ENCODE measurements at places on chromosomes 2 and 18.

DNA sequence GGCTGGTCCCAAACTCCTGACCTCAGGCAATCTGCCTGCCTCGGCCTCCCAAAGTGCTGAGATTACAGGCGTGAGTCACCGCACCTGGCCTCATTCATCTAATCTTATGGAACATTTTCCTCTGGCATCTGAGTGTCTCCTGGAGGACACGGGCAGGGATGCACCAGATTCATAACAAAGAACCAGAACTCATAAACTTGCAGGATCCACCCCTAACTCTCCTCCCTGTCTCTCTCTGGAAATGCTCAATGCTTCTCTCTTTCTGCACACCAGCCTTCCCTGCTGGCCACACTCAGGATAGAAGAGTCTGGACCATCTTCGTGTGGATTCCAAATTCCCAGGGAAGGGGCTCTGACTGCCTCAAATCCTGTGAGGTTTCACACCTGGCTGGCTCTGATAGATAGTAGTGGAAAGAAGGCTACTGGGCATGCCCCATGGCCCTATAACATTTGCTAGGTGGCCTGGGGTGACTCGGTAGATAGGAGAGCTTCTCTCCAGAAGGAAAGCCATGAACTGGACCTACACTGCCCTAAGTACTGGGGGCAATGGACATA is 483.2 kb upstream of the GYPC start:
- DNase-seq: no peak
- no peaks in the 10 kb centered on the region for H3K4me1 ChIP-seq
- no peaks in the 10 kb centered on the region for H3K27me3 ChIP-seq
- no peaks in the 10 kb centered on the region for H3K36me3 ChIP-seq
- H3K27ac ChIP-seq: no peak overlapping the region

DNA sequence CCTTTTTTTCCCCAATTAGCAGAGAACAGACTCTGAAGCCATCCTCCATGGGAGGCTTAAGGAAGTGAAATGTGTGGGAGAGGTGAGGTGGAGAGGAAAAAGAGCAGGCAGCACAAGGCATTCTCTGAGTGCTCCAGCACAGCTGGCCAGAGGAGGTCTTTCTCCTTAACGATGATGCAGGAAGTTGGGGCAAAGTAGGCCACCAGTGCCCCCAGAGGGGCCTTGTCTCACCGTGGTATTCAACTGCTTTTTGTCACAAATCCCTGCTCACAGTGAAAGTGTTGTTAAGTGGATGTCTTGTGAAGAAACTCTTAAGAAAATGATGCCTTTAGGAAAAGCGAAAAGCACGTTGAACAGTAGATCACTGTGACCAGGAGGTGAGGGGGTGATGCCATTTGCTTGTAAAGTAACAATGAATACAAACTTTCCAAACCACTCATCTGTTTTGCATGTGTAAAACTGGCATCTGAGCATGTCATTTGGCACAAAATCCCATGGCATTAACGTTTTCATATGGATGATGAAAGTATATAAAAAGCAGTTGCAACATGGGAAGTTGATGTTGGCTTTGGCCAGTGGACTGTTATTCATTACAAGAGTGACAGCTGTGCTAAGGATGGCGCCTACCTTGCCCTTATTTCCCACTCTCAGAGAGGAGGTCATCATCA is 49.2 kb upstream of the CDC42EP3 start:
- no peaks in the 10 kb centered on the region for H3K36me3 ChIP-seq
- DNase-seq: no peak
- H3K27me3 ChIP-seq: no peaks in the 10 kb centered on the region
- no peak overlapping the region for H3K27ac ChIP-seq
- no peaks in the 10 kb centered on the region for H3K4me1 ChIP-seq
- no peak overlapping the region for H3K4me3 ChIP-seq

GRCh38 chr2:198036029-198036879 is 231.9 kb downstream of the PLCL1 start:
- no peak for DNase-seq
- no peaks in the 10 kb centered on the region for H3K27me3 ChIP-seq
- H3K4me1 ChIP-seq: peaks cover 6% of the 10 kb centered on the region
- H3K36me3 ChIP-seq: no peaks in the 10 kb centered on the region
- no peak overlapping the region for H3K27ac ChIP-seq
- H3K4me3 ChIP-seq: no peak overlapping the region

- H3K27me3 ChIP-seq: no peaks in the 10 kb centered on the region
- no peaks in the 10 kb centered on the region for H3K36me3 ChIP-seq
- peaks cover 6% of the 10 kb centered on the region for H3K4me1 ChIP-seq
- no peak overlapping the region for H3K27ac ChIP-seq
Measured at GRCh38 chr2:234328444-234328990, 168.4 kb downstream of the ARL4C start.

GRCh38 chr18:46755315-46756024 is 1.4 kb downstream of the ST8SIA5 start:
- H3K4me3 ChIP-seq: no peak overlapping the region
- no peaks in the 10 kb centered on the region for H3K36me3 ChIP-seq
- H3K27ac ChIP-seq: no peak overlapping the region
- peaks cover 6% of the 10 kb centered on the region for H3K4me1 ChIP-seq

DNA sequence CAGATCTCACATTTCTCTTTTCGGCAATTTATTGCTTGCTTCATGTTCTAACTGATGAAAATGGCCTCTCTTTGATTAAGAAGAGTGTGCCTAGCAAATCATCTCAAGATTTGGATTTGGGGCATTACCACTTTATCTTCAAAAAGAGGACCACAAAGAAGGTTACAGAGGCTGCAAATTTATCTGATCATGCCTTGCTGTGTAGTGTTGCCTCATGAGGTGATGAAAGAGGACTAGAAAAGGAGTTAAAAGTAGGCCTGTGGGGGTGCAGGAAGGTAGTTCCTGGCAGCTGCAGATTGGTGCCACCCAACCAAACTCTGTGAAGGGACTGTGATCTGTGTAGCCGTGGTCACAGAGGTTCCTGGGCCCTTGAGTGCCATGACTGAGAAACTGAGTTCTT is 69.2 kb downstream of the PRELID3A start:
- H3K27me3 ChIP-seq: no peaks in the 10 kb centered on the region
- H3K4me3 ChIP-seq: no peak overlapping the region
- H3K36me3 ChIP-seq: no peaks in the 10 kb centered on the region
- H3K27ac ChIP-seq: no peak overlapping the region
- no peak for DNase-seq

- no peak overlapping the region for H3K27ac ChIP-seq
- H3K4me3 ChIP-seq: no peak overlapping the region
- no peaks in the 10 kb centered on the region for H3K27me3 ChIP-seq
- DNase-seq: no peak
Measured at GRCh38 chr2:219210196-219210885, 3.8 kb downstream of the ZFAND2B start.

DNA sequence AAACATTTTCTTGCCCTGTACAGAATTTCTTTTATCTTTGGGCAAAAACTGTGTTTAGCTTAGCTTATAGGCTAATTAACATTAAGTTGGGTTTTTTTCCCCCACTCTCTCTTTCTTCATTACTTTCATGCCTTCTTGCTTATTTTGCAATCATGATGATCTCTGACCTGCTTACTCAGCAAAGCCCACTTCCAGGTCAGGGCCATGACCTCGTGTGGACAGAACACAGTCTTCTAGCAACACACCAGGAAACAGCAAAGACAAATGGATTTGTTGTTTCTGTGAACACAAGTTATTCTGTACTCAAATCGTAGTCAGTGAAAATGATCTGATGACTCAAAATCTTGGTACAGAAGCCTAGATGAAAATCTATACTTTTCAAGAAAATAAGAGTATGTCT is 60.7 kb downstream of the SPATS2L start:
- H3K27ac ChIP-seq: no peak overlapping the region
- H3K27me3 ChIP-seq: no peaks in the 10 kb centered on the region
- no peaks in the 10 kb centered on the region for H3K4me1 ChIP-seq
- no peaks in the 10 kb centered on the region for H3K36me3 ChIP-seq

DNA sequence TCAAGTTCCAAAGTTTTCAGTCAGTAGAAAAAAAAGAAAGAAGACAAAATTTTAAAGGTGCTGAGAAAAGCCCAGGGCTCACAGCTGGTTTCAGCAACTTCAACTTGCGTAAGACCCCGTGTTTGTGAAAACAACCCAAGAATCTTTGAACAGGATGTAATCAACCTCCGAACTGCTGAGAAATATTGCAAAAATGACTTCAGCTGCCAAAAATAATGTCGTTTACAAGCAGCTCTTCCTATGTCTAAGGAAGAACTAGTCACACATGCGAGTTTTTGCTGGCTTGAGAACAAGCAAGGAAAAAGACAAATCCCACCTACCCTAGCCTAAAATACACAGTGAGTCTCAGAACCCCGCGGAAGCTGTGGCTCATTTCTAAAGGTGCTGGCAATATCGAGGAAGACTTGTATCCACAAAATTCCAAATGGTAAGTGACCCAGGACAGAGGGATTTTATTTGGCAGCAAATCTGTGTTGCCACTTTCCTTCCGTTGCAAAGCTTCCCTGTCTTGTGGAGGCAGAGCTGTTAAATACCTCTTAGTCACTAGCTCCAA is 59.8 kb upstream of the SLC8A1 start:
- no peak for DNase-seq
- no peak overlapping the region for H3K4me3 ChIP-seq
- no peaks in the 10 kb centered on the region for H3K36me3 ChIP-seq
- H3K27me3 ChIP-seq: no peaks in the 10 kb centered on the region
- H3K4me1 ChIP-seq: no peaks in the 10 kb centered on the region

DNA sequence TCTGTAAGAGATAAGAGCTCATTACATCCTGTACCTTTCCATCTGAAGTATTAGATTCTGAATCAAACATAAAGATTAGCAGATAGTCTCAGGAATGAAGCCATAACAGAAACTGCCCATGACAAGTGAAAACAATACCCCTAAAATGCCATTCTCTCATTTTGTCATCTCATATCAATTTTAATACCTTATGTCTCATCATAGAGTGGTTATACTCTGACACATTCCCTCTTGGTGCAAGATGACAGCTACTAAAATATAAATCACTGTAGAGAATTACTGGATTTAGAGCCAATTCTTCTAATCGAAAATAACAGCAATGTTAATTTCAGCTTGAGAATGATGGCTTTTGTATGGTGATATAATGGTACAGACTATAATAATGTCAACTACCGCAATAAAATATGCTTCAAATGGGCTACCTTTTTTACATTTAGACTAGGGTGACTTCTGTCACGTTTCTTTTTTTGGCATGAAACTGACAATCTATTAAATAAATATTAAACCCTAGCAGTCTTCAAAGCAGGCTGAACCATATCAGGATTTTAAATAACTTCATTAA is 125.1 kb upstream of the ITGA4 start:
- no peak overlapping the region for H3K4me3 ChIP-seq
- H3K4me1 ChIP-seq: no peaks in the 10 kb centered on the region
- no peak overlapping the region for H3K27ac ChIP-seq
- H3K27me3 ChIP-seq: no peaks in the 10 kb centered on the region
- no peak for DNase-seq

- no peak for DNase-seq
- H3K27me3 ChIP-seq: no peaks in the 10 kb centered on the region
- no peaks in the 10 kb centered on the region for H3K36me3 ChIP-seq
- H3K27ac ChIP-seq: no peak overlapping the region
- H3K4me1 ChIP-seq: no peaks in the 10 kb centered on the region
Measured at GRCh38 chr2:214050731-214051130, 360.1 kb upstream of the VWC2L start.

GRCh38 chr18:76495006-76495370 is at the start of gene ZNF516:
Gene ZNF516, minus strand, starts transcription at chr18:76495242. Its CDS starts 52,188 bp downstream, at chr18:76443054.
- no peaks in the 10 kb centered on the region for H3K36me3 ChIP-seq
- peak within 1 kb of the TSS; percentile 78 for H3K4me3 ChIP-seq
- H3K27ac ChIP-seq: peak within 1 kb of the TSS; percentile 25
- no peak for DNase-seq

DNA sequence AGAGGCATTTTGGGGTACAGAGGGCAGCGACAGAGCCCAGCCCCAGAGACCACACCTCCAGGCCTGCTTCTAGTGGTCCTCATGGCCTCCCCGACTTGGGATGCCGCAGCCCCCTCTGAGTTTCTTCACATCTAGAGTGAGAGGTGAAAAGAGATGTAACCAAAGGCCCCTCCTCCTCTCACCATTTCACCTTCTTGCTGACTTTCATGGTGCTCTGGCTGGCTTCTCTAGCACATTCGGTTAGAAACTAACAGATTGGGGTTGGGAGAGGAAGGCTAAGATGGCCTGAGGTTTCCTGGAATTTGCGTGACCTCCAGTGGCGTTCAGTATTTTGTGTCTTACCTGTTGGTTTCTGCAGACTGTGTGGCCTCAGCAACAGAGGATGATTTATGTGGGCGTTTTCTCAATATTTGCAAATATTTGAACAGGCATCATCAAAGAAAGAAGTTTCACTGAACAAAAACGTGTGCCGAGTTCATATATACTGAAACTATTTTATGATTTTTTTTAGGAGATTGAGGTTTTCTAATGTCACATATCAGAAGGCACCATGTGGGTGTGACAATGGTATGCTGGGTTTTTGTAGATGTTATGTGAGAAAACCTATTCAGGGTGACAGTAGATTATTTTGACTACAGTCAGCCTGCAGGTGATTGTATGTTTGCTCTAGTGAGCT is 69.9 kb upstream of the BCL2L11 start:
- no peak for DNase-seq
- no peak overlapping the region for H3K27ac ChIP-seq
- H3K36me3 ChIP-seq: no peaks in the 10 kb centered on the region

DNA sequence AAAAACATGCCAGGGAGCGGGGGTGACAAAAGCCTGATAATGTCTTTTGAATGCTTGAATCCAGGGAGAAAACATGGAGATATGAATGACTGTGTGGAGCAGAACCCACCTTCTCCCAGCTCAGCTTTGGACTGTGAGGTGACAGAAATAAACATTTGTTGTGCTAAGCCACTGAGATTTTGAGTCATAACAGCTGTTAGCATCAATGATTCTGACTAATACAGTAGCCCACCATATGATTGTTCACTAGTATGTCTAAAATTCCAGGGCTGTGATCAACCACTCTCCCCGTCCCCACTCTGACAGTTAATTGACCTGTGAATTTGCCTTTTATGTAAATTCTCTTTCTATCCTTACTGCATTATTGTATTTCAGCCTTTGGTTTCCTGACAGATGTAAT is 69.1 kb downstream of the PDK1 start:
- H3K27ac ChIP-seq: no peak overlapping the region
- no peaks in the 10 kb centered on the region for H3K4me1 ChIP-seq
- no peak for DNase-seq
- no peaks in the 10 kb centered on the region for H3K36me3 ChIP-seq
- H3K4me3 ChIP-seq: no peak overlapping the region

DNA sequence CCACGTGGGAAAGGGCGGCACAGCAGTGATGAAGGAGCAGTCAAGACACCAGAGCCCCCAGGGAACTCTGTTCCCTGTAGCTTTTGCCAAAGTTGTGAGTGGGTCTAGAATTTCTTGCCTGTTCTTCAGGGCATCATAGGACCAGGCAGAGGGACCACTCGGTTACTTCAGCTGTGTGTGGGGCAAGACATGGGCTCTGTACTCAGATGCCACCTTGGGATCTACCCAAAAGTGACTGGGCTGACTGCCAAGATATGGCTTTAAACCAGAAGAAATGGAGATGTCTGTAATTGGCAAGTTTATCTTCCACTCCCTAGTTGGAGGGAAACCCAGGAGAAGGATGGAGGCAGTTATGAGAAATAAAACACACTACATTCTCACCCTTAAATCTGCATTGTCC is 29.6 kb downstream of the KCNF1 start:
- DNase-seq: no peak
- H3K36me3 ChIP-seq: no peaks in the 10 kb centered on the region

- H3K4me1 ChIP-seq: peaks cover 10% of the 10 kb centered on the region
- H3K27me3 ChIP-seq: no peaks in the 10 kb centered on the region
- DNase-seq: no peak
- H3K36me3 ChIP-seq: no peaks in the 10 kb centered on the region
- H3K27ac ChIP-seq: no peak overlapping the region
Measured at GRCh38 chr2:12168791-12169388, 422.5 kb downstream of the LPIN1 start.

- H3K36me3 ChIP-seq: no peaks in the 10 kb centered on the region
- H3K27me3 ChIP-seq: no peaks in the 10 kb centered on the region
- H3K4me3 ChIP-seq: no peak overlapping the region
- DNase-seq: no peak
- no peak overlapping the region for H3K27ac ChIP-seq
- no peaks in the 10 kb centered on the region for H3K4me1 ChIP-seq
Measured at GRCh38 chr2:12201369-12201768, 454.9 kb downstream of the LPIN1 start.

Data from effector memory CD4-positive, alpha-beta T cell (primary cell).